KBM-7 (cell line): ENCODE measurements at places on chromosomes 1 and 21.
A peak's percentile ranks its signal among the peaks of the same experiment; 100 is the strongest.

GRCh38 chr1:109677459-109677858 lies 9.6 kb downstream of the GSTM2 start:
- no peak for DNase-seq

DNA sequence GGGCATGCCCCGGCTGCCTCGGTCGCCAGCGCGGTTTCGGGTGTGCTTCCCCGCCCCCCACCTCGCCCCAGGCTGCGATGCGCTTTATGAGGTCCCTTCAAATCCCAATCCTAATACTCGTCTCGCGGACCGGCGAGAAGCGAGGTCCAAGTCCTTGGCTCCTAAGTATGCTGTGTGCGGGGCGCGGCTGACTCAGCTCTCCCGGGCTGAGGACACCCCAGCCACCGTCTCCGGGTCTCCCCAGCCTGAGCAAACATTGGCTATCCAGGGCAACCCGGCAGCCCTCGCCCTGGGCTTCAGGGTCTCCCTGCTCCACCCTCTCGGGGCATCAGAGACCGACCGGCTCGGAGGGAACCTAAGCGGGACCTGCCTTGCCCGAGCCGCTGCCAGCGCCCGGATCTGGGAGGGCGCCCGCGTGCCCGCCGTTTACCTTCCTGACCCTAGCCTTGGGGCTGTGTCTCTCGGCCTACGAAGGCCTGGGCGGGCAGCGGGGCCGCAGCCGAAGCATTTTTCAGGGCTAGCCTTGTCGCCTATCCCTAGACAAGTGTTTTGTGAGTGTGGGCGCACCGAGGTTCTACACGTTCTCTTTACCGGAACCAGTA lies 1.2 kb downstream of the ITPKB start:
- peak; percentile 57 for DNase-seq

- DNase-seq, result no peak
These were observed 767.3 kb upstream of the ADAMTS5 start for GRCh38 chr21:27734146-27734545.

DNA sequence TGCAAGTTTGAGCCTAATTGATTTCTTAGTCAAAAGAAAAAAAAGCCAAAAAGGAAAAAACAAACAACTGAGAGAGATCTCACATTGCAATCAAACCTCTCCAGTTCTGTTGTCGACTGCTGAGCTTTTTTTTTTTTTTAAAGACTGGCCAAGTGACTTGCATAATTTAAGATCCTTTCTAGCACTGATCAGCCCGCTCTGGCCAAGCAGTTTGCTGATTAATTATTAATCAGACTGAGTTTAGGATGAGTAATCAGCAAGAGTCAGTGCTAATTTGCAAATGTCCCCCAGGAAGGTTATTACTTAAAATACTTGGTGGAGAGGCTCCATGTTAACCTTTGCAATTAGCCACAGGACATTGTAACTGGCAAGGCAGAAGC lies 39.3 kb downstream of the HMGB4 start:
- DNase-seq, result no peak

DNA sequence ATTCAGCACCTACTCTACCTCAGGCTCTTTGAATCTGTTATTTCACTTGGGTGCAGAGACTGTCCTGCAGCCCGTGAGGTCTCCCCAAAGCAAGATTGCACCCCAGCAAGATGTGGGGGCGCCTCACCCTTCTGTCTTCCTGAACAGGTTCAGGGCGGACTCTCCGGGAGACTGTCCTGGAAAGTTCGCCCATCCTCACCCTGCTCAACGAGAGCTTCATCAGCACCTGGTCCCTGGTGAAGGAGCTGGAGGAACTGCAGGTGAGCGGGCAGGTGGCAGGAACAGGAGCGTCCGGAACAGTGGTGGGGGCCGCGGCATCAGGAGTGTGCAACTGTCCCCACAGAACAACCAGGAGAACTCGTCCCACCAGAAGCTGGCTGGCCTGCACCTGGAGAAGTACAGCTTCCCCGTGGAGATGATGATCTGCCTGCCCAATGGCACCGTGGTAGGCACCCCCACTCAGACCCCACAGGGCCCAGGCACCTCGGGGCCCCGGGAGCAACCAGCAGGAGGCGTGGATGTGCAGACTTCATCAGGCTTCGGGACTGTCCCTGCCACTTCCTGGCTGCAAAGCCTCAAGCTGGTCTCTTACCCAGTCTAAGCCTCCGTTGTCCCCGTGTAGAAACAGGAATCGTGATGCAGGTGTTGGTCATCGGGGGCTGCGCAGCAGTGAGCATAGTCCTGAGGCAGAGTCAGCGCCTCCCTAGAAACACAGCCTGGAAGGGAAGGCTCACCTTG lies 5.9 kb upstream of the MTFR1L start:
- DNase-seq, result no peak

DNA sequence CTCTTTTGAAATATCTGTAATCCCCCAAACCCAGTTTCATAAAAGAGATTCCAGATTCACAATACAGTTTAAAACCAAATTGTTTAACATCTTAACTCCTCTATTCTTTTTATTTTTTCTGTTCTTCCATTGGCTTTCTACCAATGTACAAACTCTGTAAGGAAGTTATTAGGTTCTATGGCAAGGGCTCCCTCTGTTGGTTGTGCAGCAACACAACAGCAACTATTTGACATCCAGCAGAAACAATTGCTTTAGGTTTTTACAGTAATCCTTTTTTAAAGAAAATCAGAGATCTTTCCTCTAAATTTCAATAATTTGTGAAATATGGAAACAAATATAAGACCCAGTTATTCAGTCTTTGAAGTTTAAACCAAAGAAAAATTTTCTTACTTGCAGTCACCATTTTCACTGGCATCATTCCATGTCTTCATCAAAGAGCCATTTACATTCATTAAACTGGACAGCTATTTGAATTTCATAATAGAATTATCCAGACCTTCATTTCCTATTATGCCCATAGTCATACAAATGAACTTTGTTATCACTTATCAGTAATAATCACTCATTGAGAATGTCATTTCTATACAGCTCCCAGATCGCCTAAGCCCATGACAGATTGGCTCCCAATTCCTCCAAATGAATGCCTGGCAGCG lies 46.5 kb upstream of the RNF11 start:
- peak; percentile 63 for DNase-seq

- no peak for DNase-seq
These were observed 137.1 kb upstream of the SYT6 start for GRCh38 chr1:114290776-114291175.

DNA sequence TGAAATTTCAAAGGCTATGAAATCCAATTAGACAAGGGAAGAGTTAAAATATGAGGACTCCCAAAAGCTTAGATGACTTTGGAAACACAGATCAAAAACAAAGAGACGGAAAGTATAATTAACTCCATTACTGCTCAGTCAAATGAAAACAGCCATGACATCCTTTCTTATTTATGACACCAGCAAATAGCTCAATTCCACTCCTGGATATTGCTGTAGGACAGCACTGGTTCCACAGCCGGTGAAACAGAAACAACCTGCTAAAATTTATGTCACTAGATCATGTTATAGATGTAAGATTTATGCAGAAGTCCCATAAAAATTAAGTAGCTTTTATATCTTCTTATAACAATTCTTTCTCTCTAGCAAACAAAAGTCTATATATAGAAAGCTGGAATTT lies 65.6 kb upstream of the RRP15 start:
- no peak for DNase-seq

GRCh38 chr1:204132718-204133117 lies 19.1 kb downstream of the ETNK2 start:
- DNase-seq, result no peak

GRCh38 chr1:18557621-18558465 lies 72.8 kb upstream of the PAX7 start:
- DNase-seq, result no peak

DNA sequence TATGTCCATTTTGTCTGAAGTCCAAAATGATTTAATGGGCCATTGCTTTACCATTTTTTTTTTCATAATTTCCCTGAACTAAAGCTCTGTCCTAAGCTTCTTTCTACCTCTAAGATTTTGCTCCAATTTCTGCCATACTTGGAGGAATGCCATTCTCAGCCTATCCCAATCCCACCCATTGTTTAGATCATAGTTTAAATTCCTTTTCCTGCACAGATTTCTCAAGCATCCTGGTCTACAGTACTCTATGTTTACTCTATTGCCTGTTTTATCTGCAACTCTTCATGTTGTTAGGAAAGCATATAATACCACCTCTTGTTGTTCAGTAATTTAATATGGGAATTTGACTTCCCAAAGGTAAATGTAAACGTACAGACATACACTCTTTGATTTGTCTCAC lies 30.8 kb downstream of the ADAMTS1 start:
- no peak for DNase-seq

DNA sequence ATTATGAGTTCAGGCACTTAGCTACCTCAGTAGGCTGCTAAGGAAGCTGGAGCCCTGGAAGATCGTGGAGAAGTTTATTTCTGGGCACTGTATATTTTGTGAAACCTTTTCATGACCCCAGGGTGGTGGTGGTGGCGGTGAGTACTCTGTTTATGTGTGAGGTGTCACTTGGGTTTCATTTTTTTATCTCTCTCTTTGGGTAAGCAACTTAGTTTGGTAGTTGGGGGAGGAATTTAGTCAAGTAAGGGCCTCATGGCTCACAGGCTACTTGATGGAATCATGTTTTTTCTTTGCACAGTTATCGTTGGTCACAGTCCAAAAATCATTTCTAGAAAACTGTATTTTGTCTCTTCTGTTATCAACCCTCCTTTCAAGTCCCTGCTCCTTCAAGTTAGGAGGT lies 33.9 kb downstream of the C1orf141 start:
- DNase-seq, result no peak

- no peak for DNase-seq
These were observed 38.2 kb downstream of the ALG14 start for GRCh38 chr1:95034506-95034905.

GRCh38 chr1:74811436-74812179 lies 78.7 kb downstream of the TYW3 start:
- peak; percentile 3 for DNase-seq
